ENCODE measurements at places on chromosomes 2 and 18.

DNA sequence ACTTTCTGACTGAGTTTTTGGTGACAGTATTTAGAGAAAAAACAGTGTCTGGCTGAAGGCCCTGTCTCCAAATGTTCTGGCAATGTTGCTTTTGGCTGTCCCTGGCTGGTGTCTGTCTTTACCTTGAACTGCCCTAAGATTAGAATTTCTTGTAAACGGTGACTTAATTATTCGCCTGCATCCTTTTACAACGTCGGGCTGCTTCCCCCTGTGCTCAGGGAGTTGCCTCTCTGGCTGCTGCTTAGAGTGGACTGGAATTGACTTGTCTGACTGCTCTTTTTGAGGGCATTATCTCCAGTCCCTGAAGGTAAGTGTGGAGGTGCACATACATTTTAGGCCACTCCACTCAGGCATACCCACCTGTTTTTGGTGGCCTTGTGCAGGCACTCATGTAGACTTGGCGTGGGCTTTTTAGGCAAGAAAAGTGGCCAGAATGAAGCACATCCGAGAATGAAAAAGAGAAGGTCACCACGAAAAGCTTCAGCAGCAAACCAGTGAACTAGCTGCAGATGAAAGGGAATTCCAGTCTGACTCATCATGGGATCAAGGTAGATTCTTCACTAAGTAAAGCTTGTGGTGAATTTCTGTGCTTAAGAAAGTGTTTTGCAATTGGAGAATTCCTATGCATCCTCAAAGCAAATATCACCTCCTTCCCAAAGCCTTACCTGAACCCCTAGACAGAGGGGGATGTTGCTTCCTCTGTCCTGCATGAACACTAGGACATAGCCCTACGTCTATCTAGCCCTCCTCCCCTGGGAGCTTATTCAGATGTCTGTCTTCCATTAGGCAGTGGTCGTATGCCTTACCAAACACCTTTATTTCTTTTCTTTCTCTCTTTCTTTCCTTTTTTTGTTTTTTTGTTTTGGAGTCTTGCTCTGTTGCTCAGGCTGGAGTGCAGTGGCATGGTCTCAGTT, 230.3 kb upstream of the TRIB2 start:
- DNase-seq, result no peak

DNA sequence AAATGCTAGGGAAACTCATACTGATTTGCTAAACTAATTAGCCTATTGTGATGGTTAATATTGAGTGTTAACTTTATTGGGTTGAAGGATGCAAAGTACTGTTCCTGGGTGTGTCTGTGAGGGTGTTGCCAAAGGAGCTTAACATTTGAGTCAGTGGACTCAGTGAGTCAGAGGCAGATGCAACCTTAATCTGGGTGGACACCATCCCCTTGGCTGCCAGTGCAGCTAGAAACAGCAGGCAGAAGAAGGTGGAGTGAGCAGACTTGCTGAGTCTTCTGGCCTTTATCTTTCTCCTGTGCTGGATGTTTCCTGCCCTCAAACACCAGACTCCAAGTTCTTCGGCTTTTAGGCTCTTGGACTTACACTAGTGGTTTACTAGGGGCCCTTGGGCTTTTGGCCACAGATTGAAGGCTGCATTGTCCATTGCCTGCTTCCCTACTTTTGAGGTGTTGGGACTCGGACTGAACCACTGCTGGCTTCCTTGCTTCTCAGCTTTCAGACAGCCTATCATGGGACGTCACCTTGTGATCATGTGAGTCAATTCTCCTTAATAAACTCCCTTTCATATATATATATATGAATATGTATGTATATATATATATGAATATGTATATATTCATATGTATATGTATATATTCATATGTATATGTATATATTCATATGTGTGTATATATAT, 69.7 kb downstream of the RPRM start:
- no peak for DNase-seq

DNA sequence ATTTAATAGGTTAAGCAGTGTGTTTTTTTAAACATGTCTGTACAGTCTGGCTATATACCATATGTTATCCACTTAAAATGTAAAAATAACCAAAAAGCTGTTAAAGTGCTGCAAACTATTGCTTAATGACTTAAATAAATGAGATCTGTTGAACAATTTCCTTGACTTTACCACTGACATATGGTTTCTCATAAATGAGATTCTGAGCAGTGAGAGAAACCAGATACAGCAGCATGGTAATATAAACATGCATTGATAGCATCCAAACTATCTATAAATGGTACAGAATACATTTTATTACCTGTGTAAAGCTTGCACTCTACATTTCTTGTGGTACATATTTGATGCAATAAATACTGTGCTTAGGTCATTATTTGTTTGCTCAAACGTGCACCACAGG, 36.3 kb upstream of the TTC21B start:
- no peak for DNase-seq

- DNase-seq, result no peak
These were observed 21.6 kb downstream of the ZEB2 start for GRCh38 chr2:144498277-144498676.

DNA sequence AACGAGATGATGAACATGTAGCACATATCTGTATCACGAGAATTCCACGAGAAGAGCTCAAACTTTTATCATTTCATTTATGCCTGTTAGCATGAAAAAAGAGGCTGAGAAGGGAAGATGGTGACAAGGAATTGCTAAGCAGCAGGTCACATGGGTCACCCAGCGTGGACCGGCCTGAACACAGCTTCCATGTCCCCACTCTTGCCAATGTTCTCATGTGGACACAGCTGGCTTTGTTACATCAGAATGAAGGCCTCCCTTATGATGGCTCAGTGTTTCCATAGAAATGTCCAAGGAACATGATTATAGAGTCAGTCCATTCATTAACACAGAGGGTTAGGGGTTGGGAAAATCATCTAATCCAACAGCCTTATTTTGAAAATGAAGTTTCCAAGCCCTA, 215.4 kb downstream of the CMPK2 start:
- no peak for DNase-seq

- DNase-seq, result no peak
These were observed 122.9 kb downstream of the METTL8 start for GRCh38 chr2:171310889-171311288.

- DNase-seq, result no peak
These were observed 33.0 kb downstream of the CMPK2 start for GRCh38 chr2:6832596-6833299.

DNA sequence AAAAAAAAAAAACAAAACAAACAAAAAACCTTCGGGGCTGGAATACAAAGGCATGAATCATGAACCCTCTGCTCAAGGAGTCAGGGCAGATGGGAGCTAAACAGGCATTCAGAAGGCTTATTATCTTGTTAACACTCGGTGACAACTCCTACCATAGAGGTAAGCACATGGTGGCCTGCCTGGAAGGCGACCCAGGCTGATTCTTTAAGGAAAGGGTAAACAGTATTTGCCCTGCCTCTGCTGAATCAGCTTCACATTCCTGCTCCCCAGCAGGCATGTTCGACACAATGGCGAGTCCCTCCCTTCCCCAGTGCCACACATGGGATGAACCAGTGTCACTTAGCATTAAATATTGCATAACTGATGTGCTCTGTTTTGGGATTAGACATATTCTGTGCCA, 191.9 kb downstream of the ARL4C start:
- DNase-seq, result no peak

DNA sequence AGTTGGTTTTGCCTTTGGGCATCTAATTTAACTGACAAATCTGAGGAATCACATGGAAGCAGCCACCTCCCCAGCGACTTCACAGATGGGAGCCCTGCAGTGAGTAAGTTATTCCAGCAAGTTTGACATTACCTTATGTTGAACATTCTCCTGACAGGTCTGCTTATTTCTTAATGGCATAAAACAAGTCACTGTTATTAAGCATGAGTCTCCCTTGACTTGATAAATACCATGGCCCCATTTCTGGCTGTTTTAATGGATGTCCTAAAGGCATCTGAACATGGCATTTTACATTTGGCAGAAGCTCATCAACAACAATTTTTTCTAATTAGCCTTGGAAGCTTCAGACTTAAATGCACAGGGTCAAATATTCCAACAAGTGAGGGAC, 92.6 kb upstream of the CREB1 start:
- no peak for DNase-seq

- no peak for DNase-seq
These were observed 51.7 kb downstream of the MYO5B start for GRCh38 chr18:50143294-50143693.

DNA sequence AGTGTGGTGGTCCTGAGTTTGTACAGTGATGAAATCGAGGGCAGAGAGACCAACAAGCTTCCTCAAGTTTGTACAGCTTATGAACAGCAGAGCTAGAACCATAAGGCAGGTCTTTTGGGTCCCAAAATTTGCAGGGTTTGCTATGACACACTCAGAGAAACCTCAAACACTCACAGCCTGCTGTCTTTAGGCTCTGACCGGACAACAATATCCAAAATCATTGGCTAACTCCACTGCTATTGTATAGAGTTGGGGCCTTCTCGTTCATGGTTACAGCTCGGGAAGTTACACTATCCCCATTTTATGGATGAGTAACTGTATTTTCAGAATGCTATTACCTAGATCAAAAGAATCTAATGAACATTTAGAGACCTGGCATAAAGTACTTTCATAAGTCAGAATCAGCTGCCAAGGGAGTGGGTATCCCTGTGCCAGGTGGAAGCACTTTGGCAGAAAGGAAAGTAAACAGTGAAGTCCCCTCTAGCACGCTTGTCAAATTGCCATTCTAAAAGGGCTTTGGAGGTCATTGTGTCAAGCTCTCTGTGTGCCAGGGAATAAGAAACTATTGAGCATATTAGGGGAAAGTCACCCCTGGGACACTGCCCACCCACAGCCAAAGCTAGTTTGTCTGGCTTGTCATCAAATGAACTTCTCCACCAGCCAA, 331.8 kb downstream of the ALK start:
- no peak for DNase-seq

GRCh38 chr2:20448246-20448976, 1.5 kb downstream of the RHOB start:
- DNase-seq, result no peak

- DNase-seq, result no peak
These were observed 8.7 kb upstream of the KIAA2012 start for GRCh38 chr2:202064171-202064880.

GRCh38 chr2:173876833-173877413, 88.2 kb downstream of the SP3 start:
- no peak for DNase-seq

- no peak for DNase-seq
These were observed 248.8 kb downstream of the XIRP2 start for GRCh38 chr2:167136879-167137596.

- DNase-seq, result no peak
These were observed 22.9 kb downstream of the CYP27A1 start for GRCh38 chr2:218804817-218805216.

DNA sequence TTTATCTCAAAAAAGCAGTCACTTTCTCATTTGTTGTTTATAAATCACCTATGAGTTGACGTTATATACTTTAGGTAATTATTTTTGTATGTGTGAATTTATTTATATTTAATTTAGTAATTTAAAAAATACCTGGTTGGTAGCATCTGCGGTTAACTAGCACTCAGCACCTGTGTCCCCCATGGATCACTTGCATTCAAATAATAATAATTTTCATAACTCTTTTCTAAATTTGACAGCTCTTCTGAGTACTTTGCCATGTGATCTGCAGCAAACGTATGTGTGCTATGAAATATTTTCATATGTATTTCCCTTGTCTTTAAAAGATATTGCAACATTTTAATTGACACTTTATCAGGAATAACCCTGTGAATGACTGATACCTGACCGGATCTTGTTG, 88.1 kb downstream of the CMPK2 start:
- DNase-seq, result no peak

DNA sequence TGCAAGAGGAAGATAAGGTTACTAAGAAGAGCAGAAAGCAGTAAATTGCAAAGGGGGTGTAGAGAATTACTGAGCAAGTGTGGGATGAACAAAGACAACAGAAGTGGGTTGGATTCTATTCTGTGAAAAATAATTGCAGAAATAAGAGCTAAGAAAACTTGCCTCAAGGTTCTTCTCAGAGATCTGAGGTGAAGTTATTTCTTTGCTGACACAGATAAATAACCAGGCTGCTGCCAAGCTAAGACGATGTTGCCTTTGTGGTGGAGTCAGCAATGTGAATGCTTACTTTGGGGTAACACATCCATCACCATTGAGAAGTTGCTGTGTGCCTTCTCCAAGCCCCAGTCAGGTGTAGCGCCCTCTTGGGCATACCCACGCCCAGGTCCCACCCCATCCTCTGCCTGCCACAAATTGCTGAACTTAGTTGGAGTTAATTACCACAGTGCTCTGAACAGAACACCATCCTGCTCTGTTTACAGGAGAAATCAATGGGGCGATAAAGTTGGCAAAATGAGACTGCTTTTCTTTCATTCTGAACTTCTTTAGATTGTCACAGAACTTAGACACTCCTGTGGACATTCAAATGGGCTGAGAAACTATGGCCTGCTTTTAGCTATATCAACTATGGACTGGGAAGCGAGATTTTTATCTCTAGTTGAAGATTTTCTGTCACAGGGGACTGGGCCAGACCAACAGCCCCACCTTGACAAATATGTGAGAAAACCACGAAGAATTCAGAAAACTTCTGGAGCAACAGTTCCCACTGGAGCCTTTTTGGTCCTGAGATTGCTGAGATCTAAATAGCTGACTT, 283.6 kb downstream of the TMX3 start:
- DNase-seq, result no peak

DNA sequence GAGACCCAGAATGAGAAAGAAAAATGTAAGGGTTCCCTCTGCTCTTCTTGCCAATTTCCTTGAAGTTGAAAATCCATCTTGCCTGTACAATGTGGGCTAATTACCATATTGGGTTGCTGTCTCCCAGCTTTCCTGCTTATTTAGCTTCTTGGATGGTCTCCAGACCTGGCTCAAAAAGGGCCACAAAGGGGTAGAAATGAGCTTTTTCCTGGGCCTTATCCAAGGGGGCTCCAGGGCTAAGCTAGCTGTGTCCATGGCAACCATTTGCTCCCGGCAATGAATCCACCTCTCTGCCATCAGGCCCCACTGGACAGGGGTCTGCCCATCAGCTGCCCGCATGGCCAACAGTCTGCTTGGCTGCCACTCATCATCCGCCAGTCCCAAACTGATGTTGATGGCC, 85.0 kb downstream of the BOD1L2 start:
- no peak for DNase-seq

GRCh38 chr2:162197069-162197825, 45.2 kb upstream of the GCG start:
- no peak for DNase-seq

GRCh38 chr18:21141668-21142422, 30.2 kb upstream of the ROCK1 start:
- DNase-seq, result no peak

DNA sequence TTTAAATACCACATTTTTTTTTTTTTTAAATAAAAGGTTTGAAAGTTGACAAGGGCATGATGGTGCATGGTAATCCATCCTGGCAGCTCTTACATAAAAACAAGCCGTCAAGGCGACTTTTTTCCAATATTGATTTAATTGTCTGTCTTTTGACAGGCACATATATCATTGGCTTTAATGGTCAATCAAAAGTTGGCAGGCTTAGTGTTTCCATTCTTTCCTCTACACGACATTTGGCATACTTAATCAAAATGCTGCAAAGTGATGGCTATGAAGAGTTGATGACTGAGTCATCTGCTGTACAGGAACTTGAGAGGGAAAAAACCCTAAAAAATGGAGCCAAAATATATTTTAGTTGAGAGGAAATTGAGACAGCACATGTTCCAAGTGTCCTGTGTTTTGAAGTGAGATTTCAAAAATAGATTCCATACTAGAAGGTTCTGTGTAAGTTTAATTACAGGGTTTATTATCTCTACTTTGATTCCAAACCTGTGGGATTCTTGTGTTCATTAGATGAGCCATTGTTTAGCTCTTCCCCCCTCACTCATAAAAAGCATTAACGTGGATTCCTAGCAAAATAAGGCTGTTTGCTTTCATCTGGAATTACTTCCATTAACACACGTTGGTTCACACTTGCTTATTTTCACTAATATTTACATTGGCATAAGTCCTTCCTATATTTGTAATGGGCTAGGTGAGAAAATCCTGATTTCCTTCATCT, 3.2 kb downstream of the TSHZ1 start:
- no peak for DNase-seq

Data from NCI-H2107 (cell line).